ENCODE measurements at places on chromosomes 12 and 14. TPM values are rescaled to one million over a fixed set of nuclear protein-coding genes. Genes with fewer than 3 reads are reported as not detected.

DNA sequence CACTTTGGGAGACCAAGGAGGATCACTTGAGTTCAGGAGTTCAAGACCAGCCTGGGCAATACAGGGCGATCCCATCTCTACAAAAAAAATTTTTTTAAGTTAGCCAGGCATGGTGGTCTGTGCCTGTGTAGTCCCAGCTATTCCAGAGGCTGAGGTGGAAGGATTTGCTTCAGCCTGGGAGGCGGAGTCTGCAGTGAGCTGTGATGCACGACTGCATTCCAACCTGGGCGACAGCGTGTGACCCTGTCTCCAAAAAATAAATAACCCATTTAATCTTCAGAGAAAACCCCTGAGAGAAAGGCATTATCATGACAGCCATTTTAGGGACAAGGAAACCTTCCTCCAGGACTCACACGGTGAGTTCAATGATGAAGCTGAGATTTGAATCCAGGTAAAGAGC lies 3.7 kb upstream of the FKBP4 start:
- no peak for DNase-seq

CLEC9A gene
- not detected for polyA plus RNA-seq

KLHL33 gene
- not detected for polyA plus RNA-seq

IRF9 gene
- polyA plus RNA-seq = 99.0 TPM

DNA sequence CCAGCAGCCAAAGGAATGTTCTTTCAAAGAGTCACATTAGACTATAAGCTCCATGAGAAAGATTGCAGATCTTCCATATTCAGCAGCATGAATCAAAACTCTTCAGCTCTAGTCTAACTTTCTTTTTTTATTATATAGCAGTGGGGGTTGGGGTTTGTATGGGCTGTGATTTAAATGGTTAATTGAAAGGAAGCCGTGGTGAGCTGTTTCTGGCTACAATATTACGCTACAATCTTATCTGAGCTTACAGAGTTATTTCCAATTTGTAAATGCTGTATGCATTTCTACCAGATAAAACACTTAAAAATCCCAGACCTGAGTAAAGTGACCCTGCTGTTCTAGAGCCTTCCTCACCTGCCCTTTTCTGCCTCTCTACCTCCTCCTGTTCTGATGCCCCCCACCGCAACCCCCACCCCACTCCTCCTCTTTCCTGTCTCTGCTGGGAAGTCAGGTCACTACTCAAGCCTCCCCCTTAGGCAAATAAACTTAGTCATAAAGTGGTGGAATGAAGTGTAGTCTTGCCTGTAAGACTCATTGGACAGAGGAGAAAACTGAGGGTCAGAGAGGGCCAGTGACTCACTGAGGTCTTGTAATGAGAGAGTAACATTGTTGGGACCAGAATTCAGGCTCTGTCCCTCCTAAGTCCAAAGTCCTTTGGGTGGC lies 1089.5 kb downstream of the BCL11B start:
- DNase-seq = peak; percentile 18

GRCh38 chr14:79721399-79722084 lies 489.8 kb downstream of the DIO2 start:
- no peak for DNase-seq

GRCh38 chr14:23306412-23307145 lies at the start of gene BCL2L2:
Gene BCL2L2 (plus strand): TSS chr14:23306833. CDS start chr14:23307768, 935 bp downstream.
- peak; percentile 83 for DNase-seq

DNA sequence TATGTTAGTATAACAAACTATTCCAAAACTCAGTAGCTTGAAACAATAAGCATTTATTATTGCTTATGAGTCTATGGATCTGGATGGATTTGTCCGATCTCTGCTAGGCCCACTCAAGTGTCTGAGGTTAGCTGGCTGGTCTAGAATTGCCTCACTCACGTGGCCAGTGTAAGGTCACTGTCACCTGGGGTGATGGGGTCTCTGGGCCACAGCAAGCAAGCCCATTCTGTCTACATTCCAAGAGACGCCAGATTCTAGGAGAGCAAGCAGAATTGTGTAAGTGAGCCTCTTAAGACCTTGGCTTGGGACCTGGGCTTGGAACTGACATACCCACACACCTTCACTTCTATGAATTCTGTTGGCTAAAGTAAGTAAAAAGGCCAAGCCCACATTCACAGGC lies 80.2 kb downstream of the STON2 start:
- DNase-seq = no peak

GRCh38 chr14:98937712-98938505 lies 334.1 kb downstream of the BCL11B start:
- DNase-seq = no peak

- no peak for DNase-seq
Measured at GRCh38 chr14:72594099-72594901, 299.6 kb downstream of the DPF3 start.

RND1 gene
- polyA plus RNA-seq = 0.11 TPM

MYBPC1 gene
- not detected for polyA plus RNA-seq

GRCh38 chr12:77835969-77836368 lies 5.3 kb downstream of the NAV3 start:
- DNase-seq = no peak

GRCh38 chr14:22919601-22919921 lies 612 bp upstream of the RBM23 start:
- no peak for DNase-seq

DNA sequence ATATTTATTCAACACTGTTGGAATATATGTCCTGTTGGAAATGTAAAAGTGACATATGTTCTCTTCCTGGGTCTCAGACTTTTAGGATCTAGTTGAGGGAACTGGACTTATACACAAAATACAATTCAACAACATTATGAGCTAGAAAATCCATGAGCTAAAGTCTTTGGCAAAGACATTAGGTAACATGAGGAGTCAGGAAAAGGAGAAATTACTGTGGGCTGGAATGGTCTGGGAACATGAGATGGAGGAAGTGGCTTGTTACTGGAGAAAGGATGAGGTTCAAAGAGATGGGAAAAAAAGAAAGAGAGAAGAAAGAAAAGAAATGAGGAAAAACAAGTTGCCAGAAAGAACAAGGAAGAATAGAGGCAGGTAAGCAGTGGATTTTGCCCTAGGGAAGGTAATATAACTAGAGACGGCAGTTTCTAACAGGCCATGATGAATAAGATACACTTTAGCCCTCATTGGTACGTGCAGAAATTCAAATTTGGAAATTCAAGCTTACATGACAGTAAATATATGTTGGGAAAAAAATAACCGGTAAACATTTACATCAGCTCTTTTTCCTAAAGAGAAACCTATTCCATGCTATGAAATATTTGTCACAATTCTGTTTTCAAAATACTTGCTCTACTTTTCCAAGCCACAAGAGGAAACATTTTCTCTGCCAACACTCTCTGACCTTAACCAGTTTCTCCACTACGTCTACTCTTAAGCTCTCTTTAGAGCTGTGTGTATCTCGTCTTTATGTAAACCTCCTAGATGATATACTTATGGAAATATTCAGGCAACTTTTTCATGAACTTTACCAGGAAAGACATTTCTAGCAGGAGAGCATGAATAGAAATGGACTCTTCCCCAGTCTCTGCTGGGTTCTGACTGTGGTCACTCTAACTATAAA lies 268.8 kb upstream of the BTG1 start:
- no peak for DNase-seq

DNA sequence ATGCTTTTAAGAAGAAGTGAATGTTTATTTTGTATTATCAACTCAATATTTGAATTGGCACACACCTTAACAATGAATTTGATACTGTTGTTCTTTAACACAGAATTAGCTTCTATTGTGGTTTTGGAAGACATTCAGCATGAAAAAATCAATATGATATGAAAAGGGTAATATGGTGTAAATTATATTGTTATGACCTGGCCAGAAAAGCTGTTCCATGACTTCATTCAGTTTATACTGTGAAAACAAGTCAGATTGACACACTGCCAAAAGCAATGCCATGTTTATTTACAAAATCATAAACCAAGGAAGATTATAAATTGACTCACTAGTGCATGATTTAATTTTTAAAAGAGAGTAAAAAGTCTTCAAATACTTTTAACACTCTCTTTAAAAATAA lies 851.4 kb upstream of the SEL1L start:
- no peak for DNase-seq

GRCh38 chr12:83796531-83796930 lies 1109.8 kb downstream of the TMTC2 start:
- DNase-seq = no peak

DIO3 gene
- polyA plus RNA-seq = not detected
